DMS79 (cell line): ENCODE measurements at places on chromosomes 4 and X.

- no peak for DNase-seq
Measured at GRCh38 chr4:125387770-125388169, 73.0 kb downstream of the FAT4 start.

DNA sequence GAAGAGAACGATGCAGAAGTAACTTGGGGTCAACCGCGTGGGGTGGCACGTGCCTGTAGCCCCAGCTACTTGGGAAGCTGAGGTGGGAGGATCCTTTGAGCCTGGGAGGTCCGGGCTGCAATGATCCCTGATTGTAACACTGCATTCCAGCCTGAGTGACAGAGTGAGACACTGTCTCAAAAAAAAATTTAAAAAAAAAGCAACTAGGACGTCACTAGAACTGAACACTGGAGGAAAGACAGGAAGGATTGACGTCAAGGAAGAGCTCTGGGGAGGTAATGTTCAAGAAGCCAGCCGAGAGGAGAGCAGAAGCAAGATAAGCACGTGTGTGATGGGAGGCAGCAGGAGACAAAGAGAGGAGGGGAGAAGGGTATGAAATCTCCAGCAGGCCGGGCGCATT, 28.7 kb downstream of the S100G start:
- no peak for DNase-seq

DNA sequence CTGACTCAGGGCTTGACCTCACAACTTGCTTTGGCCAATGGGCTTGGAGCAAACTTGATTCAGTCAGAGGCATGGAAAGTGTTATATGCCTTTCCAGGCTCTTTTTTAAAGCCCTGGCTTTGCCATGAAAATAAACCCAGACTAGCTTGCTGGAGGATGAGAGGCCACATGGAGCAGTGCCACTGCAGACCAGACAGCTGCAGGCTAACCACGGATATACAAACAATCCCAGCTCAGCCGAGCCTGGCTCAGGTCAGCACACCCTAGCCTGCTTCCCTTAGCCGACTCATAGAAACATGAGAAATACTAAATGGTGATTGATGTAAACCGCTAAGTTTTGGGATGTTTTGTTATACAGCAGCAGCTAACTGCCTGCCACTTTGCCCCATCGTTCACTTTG, 345.1 kb downstream of the ARHGAP10 start:
- DNase-seq: no peak

GRCh38 chr4:6969826-6970800, 60.5 kb downstream of the TBC1D14 start:
- no peak for DNase-seq

DNA sequence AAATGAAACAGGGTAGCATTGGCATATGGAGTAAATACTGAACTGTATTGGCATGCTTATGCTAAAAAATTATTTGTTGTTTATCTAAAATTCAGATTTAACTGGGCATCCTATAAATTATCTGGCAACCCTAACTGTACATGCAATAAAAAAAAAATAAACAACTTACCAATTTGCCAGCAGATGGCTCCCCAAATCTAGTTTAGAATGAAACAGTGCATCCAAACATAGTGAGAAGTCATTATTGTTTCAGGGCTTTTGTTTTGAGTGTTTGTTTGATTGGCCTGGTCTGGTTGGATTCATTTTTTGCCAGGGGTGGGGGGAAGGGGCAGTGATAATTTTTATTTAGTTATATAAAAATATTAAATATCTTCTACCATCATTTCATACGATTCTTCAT, 12.8 kb upstream of the NSUN7 start:
- DNase-seq: peak; percentile 4

GRCh38 chr4:25769251-25769650, 93.5 kb downstream of the SEL1L3 start:
- DNase-seq: no peak

GRCh38 chr4:126599746-126600145, 1033.0 kb upstream of the INTU start:
- DNase-seq: no peak

- no peak for DNase-seq
Measured at GRCh38 chr4:102832105-102832504, 4.8 kb upstream of the UBE2D3 start.

- no peak for DNase-seq
Measured at GRCh38 chr4:174037049-174037448, 246.4 kb downstream of the FBXO8 start.

DNA sequence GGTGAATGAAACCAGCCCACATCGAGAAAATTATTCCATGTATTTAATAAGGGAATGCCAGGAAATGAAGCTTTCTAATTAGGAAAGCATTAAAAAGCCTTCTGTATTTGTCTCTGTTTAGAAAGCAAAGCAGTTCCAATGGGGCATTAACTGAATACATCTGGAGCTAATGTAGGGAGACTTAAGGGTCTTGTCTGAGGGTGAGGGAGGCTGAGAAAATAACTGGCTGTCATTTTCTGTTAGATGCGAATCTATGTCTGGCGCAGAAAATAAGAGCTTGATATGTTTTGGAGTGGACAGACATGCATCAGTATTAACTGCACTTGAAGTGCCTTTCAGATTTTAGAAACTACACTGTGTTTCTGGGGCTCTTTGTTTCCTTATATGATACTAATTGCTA, 111.3 kb downstream of the KLHL8 start:
- no peak for DNase-seq

DNA sequence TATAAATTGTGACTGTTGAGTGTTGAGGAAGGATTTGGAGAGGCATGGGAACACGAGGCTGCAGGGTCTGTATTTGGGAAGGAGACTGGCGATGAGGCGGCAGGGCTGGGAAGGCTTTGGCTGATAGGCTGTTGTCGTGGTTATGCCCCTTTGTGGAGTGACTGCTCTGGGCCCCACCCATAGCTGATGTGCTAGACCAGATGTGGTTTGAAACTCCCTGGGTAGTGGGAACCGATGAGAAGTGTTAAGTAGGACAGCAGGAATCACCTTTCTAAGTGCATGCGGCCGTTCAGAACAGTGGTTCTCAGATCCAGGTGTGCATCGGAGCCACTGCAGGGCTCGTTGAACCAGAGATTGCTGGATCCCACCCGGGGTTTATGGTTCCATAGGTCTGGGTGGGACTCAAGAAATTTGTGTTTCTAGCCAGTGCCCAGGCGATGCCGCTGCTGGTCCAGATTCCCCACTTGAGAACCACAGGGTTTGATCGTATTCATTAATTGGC, 42.3 kb downstream of the TBC1D14 start:
- no peak for DNase-seq

- no peak for DNase-seq
Measured at GRCh38 chrX:47296766-47297365, 64.1 kb downstream of the USP11 start.

DNA sequence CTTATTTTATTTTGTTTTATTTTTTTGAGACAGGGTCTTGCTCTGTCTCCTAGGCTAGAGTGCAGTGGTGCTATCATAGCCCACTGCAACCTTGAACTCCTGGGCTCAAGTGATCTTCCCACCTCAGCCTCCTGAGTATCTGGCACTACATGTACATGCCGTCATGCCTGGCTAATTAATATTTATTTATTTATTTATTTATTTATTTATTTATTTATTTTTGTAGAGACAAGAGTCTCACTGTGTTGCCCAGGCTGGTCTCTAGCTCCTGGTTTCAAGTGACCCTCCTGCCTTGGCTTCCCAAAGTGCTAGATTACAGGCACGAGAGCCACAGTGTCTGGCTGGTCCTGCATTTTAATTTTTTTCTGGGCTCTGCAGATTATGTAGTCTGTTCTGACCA, 84.9 kb upstream of the BCOR start:
- no peak for DNase-seq

DNA sequence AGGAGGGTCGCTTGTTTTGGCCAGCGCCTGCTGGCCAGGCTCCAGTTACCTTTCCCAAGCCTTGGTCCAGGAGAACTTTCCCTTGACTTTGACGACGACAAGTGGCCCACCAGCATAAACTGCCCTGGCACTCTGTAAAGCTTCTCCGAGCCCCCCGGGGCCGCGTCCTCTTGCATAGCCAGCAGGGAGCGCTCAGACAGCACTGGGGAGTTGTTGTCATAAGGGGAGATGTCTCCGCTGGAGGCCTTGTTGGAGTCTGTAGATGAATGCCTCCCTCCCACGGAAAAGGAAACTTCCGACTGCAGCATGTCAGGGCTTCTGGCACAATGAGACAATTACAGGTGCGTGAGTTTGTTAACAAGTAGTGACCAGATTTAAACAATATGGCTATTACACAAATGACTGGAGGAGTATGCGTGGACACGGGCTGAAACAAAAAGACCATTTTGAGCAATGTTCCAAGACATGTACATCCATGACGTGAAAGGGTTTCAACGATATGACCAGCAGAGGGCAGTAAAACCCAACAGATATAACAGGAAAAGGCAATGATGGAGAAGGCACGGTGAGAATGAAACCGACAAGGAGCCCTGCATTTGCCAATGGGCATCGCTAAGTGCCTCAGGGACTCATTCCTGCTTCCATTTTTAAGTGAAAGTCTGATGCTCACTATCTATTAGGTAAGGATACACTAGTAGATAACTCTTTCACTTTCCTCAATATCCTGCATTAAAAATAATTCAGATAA, 33.0 kb downstream of the HCCS start:
- DNase-seq: peak; percentile 28

- no peak for DNase-seq
Measured at GRCh38 chrX:150696331-150696730, 3.1 kb downstream of the MTMR1 start.

DNA sequence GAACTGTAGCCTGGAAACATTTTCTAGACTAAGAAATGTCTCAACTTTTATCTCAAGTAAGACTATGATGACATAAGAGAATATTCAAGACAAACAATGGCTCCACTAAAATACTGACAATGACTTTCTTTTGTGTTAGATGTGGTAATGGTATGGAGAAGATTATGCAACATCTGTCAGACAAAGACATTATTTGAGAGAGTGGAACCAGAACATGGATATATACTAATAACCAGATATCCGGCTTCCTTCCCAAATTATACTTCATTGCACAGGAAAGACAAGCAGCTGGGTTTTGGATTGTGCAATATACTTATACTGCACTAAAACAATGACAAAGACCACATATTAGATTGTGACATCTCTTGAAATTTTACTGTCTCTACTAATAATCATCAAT, 290.8 kb upstream of the GIMD1 start:
- DNase-seq: no peak

DNA sequence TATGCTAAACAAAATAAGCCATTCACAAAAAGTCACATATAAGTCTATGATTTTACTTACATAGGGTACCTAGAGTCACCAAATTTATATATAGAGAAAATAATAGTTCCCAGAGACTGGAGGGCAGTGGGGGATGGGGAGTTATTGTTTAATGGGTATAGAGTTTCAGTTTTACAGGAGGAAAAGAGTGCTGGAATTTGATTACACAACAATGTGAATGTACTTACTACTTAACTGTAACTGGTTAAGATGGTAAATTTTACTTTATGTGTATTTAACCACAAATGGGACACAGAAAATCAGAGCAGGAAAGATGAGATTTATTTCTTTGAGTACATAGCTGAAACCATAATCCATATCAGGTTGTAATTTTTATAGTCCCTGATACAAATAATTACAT, 144.4 kb downstream of the TMA16 start:
- DNase-seq: no peak

DNA sequence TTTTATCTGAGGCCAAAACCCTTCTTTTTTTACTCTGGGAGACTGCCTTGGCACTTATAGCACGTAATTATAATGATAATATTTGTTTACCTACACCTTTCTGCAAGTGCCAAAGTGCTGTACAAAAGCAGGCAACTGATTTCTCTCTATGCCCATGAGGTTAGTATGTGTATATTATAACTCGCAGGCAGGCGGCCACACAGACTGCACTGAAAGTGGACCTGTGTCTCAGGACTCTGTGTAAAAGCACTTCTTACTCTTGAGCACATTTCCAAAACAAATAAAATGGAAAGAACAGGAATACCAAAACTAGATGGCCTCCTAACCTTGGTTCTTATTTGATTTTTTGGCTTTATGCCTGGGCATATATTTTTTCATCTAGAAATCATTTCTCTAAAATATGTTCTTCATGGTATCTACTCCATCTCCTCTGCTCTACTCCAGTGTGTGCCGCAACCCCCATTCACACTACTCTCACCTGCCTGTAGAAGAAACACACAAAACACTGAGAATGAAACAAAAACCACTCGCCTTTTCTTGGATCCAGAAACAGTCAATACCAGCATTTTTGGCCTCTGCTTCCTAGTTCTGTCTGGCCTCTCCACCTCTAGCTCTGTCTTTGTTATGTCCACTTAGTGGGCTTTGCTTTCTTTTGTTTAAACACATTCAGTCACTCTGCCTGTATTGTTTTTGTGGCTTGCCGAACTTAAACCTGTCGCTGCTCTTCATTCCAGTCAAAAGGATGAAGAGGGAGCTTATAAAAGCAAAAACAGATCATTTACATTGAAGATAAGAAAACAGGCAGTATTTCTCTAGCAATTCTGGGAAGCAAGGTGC, 934.5 kb upstream of the TENM3 start:
- peak; percentile 39 for DNase-seq

GRCh38 chr4:169934794-169935429, 91.3 kb downstream of the MFAP3L start:
- DNase-seq: no peak

GRCh38 chr4:136818811-136819330, 713.4 kb downstream of the PCDH18 start:
- no peak for DNase-seq

DNA sequence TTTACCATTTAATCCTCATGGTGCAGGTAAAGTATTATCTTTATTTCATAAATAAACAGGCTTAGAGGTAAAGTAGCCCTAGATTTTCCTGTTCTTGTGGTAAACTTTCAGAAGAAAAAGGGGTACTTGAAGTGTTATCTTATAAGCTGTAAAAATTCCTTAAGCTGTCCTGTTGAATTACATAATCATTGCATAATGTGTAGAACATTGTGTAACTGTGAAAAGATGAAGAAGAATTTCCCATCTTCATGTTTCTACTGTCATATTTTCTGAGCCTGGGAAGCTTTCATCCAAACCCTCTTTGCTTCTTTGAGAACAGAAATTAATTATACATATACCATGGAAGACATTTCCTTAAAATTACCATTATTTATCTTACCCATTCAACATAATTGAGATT, 90.5 kb downstream of the ELOVL6 start:
- DNase-seq: no peak

DNA sequence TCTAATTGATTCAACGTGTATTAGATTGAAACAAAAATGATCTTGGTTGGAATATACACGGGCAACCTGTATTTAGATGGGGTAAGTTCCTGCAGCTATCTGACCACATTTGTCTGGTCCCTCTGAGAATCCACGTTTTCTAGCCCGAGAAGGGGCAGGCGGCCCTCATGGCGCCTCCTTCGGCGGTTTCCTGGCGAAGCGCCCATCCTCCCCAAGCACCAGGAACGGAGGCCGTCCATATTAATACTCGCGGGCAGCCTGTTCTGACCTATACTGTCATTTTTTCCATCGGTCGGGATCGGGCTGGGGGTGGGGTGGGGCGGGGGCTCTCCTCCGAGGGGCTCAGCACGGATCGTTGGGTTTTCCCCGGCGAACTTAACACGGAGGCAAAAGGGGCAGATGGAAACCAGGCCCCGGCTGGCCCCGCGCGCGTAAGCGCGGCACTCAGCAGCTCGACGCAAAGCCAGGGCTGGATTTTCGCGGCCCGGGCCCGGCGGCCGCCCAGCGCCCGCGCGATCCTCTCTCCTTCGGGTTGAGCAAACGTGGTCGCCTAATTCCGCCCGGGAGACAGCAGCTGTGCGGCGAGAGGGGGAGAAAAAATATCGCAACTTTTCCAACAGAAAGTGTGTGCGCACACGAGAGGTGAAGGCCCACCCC, 77.2 kb upstream of the BCOR start:
- no peak for DNase-seq

GRCh38 chrX:1587161-1587560, 4.2 kb upstream of the AKAP17A start:
- DNase-seq: no peak

GRCh38 chrX:120274958-120275357, 24.3 kb downstream of the ZBTB33 start:
- no peak for DNase-seq
